Lower leg skin (tissue), 4 donors: ENCODE measurements at places on chromosomes 1 and 21.

DNA sequence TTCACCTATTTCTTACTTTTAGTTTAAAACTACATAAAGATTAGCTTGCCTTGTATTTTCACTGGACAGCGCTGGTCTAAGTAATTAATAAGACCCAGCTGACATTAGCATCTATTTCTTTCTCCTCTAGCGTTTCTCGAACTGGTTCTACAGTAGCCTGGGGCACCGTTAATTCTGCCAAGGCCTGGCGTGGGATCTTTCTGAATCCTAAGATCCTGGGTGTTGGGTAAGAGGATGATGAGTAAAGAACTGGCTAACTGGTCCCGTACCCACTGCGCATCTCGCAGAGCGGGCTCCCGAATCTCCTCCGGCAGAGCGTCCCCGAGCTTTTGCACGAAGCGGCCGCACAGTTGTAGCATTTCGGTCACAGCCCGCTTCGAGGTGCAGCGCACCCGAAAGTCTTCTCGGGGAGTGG, 309 bp downstream of the NSL1 start:
- DNase-seq: peak; percentile 26

- no peak for DNase-seq
These were observed 50.9 kb downstream of the LEPR start for GRCh38 chr1:65471213-65471833.

DNA sequence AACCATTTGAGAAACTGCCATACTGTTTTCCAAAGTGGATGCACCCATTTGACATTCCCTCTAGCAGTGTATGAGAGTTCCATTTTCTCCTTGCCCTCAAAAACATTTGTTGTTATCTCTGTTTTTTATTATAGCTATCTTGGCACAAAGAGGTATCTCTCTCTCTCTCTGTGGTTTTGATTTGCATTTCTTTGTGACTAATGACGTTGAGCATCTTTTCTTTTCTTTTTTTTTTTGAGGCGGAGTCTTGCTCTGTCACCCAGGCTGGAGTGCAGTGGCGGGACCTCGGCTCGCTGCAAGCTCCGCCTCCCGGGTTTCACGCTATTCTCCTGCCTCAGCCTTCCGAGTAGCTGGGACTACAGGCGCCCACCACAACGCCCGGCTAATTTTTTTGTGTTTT, 17.4 kb upstream of the ZMYM6 start:
- DNase-seq: no peak

DNA sequence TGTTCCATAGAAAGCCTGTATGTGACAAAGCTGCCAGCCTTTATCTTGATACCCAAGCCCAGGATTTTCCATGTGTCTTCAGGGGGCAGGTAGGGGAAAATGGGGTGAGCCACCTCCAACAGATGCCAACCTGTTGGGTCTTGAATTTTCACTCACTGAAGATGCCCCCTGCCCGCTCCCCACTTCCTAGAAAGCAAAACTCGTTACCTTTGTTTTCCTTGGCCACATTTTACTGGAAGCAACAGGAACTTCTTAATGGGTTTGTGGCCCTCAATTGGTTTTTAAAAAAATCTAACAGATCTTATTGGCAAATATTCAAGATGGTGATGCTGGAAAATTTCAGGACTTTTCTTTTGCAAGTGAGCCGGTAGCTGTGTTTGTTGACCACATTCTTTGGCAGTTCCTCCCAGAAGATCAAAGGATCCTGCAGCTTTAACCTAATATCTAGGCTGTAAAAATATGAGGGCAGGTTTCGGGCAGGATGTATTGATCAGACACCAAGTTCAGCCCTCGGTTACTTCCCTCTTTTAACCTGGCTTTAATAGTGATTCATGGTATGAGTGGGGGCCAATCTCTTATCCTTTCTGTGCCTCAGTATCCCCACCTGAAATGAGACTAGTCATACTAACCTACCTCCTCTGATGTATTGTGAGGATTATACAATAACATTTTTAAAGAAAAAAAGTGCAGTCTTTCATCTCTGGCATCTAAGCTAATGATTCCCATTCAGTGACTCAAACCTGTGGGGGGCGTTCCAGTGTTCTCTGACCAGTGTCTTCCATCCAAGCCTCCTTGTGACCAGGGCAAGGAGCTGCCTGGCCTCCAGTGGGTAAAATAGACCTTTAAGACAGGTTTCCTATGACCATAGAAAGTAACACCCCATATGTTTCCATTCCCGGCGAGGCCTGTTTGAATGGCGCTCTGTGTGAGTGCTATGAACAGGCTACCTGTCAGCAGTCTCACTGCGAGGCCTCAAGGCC, 21.3 kb upstream of the GNPAT start:
- DNase-seq: no peak

DNA sequence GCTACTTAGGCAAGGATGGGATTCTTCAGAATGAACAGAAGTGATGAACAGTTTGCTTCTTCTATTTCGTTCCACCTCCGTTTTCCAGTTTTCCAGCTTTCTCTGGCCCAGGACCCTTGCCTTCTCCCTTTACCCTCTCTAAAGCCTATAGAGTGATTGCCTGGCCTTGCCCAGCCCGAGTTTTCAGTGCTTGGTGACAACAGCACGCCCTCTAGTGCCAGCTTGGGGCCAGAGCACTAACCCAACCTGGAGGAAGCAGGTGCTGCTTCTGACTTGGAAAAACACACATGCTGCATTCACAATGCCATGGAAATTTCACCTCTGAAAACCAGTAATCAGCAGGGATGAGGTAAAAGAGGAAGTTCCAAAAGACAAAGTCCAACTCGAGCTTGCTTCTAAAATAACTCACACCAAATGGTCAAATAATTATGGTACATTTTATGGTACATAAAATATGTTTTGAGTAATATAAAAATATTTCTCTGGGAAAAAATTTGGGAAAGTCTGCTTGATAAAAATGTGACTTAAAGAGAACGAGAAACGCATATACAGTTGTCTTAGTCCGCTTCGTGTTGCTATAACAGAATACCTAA, 26.1 kb downstream of the UBE2T start:
- DNase-seq: peak; percentile 93

DNA sequence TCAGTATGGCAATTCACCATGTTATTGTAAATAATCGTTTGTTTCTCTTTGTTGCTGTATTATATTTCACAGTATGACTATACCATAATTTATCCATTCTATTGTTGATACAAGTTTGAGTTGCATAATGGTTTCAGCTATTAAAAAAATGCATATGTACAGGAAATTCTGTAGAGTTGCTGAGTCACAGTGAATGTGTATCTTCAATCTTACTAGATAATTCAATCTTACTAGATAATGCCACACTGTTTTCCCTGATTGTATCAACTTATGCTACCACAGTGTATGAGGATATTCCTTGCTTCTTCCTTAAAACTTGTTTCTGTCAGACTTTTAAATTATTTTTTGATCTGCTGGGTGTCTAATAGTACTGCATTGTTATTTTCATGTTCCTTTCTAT, 3.5 kb upstream of the COA6 start:
- DNase-seq: no peak

DNA sequence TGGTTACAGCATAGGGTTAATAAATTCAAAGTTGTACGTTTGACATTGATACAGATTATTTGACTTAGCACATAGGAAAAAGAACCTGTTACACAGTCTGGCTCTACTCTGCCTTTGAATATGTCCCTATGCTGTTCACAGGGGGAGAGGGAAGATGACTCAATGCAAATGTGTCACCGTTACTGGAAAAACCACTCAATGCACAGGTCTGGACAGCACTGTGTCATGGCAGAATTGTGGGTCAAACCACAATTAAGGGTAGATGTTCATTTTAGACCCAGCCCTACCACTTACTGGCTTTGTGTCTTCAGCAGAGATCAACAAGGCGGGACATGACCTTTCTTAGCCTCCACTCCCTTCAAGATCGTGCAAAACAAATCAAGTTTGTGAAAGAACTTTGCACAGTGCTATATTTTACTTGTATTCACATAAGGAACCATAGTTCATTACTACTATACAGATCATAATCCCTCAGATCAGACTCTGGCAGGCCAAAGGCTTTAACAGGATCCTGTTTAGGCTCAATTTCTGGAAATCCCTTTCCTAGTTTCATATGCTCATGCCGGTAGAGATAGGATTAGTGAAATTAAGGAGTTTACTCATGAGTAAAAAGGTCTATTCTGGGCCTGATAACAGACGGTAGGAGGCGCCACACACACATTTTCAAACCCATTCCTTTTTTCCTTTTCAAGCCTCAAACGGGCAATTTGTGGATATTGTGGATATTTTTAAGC, 22.1 kb downstream of the EIF2D start:
- no peak for DNase-seq

GRCh38 chr1:153933955-153934354, 11.2 kb upstream of the GATAD2B start:
- DNase-seq: no peak

GRCh38 chr1:209937996-209938959, at the start of gene SYT14:
TSS of gene SYT14 (plus strand) at chr1:209938217. CDS start at chr1:209938265, 48 bp downstream.
- DNase-seq: no peak

DNA sequence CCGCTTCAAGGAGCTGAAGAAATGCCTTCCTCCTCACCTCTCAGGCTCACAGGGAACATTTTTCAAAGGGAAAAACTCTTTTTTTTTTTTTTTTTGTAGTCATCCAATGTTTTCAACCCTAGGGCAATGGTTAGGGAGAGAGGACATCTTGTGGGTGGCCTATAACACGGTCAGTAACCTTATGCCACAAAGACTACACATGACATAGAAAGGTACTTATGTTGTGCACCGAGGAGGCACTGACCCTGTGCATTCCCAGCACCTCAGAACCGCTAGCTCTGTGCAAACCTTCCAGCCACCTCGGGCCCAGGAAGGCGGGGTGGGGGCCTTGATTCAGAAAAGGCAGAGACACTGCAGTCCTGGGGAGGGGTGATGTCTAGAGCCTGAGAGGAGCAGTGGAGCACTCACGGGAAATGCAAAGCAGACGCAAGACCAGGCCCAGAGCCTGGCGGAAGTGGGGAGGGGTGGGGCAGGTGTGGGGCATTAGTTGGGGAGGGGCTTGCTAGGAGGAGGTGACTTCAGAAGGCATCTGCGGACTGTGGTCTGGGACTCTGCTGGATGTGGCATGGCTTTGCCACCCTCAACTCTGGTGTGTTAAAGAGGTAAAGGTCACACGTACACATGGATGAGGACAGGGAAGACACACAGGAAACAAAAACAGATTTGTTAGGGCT, 68.6 kb downstream of the MDM4 start:
- DNase-seq: no peak

- DNase-seq: no peak
These were observed 1227.3 kb downstream of the PLA2G4A start for GRCh38 chr1:188056011-188056410.

DNA sequence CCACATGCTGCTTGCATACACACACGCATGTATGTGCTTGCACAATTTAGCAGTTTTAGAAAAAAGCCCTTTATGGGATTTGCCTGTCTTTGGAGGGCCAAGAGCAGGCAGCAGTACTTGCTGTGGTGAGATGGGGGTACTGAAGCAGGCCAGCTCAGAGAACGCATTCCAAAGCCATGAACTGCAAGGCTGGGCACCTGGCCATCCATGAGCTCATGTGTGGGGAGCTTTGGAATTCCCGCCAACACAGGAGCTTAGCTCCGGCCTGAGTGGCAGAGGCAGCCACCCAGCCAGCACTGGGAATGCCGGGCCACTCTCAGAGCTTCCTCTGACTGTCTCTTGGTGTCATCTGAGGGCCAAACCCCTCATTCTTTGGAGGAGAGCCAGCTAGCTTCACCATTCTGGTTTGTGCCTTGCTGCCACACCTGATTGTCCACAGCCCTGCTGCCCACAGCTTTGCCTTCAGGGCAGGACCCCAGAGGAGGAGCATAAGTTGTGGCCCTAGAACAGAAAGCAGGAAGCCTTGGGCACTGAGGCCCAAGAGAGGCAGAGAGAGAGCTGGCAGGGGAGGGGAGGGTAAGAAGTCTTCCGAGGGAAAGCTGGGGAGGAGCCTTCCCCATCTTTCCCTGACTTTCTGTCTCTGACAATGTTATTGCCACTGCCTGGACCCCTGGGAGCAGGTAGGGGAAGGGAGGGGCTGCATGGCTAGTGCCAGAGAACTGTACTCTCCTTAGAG, 92.1 kb upstream of the POU3F1 start:
- peak; percentile 55 for DNase-seq

DNA sequence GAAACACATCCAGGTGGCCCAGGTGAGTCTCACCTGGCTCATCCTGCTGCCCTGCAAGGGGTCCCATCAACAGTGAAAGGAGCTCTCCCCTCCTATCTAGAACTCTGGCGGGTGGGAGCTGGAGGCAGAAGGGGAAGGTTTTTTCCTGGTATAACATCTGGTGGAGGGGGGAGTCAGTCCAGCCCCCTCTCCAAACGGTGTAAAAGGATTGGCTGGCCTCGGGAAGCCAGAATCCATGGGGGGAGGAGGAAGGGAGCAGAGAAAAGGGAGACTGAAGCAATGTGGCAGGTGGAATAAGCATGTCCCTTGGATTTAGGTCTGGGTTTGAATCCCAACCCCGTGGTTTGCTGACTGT, 1.2 kb upstream of the CAMK2N1 start:
- no peak for DNase-seq

- no peak for DNase-seq
These were observed 225.2 kb upstream of the TNR start for GRCh38 chr1:175968486-175969172.

DNA sequence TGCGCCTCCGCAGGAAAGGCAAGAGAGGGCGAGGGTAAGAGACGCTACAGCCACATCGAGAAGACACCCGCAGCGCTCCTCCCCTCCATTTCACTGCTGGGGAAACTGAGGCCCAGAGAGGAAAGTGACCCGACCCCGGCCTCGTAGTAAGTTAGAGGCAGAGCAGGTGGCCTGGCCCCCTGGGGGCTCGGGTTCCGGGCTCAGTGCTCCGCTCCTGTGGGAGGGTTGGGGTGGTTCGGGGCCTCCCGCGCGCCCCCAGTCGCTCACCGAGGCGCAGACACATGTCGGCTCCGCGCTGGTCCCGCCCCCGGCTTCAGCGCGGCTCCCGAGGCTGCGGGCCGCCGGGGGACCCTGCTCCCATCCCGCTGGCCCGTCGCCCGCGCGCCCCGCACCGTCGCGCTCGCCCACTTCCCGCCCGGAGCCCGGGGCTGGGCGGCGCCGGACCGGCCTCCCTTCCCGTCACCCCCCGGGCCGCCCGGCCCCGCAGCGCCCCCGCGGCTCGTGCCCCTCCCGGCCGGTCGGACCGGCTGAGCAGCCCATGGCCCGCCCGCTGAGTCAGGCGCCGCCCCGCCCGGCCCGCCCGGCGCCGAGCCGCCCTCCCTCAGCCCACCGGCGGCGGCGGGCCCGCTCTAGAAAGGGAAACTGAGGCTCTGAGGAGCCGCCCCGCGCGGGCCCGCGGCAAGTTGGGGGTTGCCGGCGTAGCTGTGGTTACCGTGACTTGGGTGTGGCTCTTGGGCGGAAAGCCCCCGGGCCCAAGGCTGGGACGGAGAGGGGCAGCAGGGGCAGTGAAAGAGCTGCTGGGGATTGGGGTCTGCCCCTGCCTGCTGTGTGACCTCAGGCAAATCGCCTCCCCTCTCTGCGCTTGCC, at the start of gene TMEM54:
Gene TMEM54 (minus strand): TSS at position 434 of the 867 bp plus-strand sequence. CDS start 151 bp downstream, at position 283.
- no peak for DNase-seq
